Cortex of kidney (tissue), 1 donor: ENCODE measurements at places on chromosomes 1 and 21.

GRCh38 chr21:25029580-25029979 lies 577.7 kb downstream of the MRPL39 start:
- no peak for DNase-seq

GRCh38 chr1:152118915-152119314 lies 3.7 kb upstream of the TCHH start:
- no peak for DNase-seq

DNA sequence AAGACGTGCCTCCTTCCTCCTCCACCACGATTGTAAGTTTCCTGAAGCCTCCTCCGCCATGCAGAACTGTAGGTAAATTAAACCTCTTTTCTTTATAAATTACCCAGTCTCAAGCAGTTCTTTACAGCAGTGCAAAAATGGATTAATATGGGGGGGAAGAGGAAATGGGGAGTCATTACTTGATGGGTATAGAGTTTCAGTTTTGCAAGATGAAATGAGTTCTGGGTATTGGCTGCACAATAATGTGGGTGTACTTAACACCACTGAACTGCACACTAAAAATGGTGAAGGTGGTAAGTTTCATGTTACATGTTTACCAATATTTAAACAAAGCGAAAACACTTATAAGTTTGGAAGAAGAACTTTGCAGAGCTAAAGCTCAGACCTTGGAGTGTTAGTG lies 24.3 kb upstream of the DISP1 start:
- no peak for DNase-seq

DNA sequence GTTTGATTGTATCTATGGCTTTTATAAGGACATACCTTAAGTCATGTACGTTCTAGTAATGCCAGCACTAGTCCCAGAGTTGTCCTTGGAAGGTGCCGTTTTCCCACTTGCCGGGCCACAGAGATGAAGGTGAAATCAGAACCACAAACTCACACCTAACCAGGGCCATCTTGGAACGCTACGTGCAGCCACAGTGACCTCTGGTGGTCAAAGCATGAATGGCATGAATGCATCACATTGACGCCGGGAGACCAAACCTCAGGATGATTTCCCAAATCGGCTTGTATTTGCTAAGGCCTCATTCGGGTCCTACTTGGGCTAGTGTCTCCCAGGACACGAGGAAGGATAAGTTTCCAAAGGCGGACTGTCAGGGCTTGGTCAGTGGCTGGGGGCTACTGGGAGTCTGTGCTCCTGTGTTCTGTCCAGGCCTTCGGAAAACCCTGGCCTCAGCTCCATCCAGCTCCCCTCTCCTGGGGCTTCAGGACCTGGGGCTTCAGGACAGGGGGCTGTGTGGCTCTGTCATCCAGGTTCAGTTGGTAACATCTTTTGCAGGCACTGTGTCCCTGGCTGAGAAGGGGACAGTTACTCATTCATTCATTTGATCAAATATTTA lies 260.5 kb downstream of the PRDM2 start:
- no peak for DNase-seq

- no peak for DNase-seq
Observed at GRCh38 chr1:41672173-41672572, 187.7 kb upstream of the EDN2 start.

DNA sequence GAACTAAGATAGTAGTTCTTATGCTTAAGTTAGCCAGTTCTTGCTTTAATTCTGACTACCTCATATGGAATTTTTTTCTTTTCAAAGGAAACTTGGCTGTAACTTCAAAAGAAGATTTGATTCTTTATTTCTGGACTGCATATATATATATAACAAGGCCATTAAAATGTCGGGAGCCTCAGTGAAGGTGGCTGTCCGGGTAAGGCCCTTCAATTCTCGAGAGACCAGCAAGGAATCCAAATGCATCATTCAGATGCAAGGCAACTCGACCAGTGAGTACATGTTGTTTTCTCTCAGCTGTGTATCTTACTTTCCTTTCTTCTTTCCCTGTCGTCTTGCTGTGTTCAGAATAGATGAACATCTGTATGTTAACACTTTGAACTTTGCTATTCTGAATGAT lies 21.8 kb downstream of the KIF1B start:
- DNase-seq = no peak

DNA sequence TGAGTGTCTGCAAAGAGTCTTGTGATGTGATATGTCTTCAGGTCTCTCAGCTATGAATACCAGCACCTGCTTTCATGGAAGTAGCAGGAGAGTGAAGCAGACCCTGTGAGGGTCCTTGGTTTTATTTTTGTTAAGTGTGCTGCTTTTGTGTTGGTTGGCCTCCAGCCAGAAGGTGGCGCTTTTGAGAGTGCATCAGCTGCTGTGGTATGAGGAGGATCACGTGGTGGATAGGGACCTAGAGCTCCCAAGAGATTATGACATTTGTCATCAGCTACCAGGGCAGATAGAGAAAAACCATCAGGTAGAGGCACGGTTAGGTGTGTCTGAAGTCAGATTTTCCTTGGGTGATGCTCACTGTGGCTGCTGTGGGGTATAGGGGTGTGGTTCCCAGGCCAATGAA lies 1232.1 kb downstream of the MRPL39 start:
- no peak for DNase-seq

- DNase-seq = no peak
Observed at GRCh38 chr1:202283379-202283844, 58.3 kb downstream of the UBE2T start.

DNA sequence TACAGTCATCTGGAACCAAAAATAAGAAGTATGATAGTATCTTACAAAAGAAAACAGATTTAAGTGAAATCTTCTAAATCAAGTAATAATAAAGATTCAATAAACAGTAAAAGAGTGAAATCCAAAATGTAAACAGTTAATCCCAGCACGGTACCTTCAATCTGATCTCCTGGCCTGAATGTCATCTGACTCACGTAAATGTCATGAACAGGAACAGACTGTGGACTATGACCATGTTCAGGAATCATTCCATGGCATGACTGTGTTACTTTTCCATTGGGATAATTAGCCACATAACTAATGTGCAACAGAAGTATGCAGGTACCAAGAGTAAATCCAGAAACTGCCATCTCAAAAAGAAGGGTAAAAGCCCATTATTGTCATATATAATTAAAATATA lies 18.0 kb downstream of the FRRS1 start:
- DNase-seq = no peak

GRCh38 chr1:181090641-181091126 lies 2.2 kb downstream of the IER5 start:
- DNase-seq = no peak

GRCh38 chr1:199687321-199687720 lies 340.2 kb upstream of the NR5A2 start:
- no peak for DNase-seq

DNA sequence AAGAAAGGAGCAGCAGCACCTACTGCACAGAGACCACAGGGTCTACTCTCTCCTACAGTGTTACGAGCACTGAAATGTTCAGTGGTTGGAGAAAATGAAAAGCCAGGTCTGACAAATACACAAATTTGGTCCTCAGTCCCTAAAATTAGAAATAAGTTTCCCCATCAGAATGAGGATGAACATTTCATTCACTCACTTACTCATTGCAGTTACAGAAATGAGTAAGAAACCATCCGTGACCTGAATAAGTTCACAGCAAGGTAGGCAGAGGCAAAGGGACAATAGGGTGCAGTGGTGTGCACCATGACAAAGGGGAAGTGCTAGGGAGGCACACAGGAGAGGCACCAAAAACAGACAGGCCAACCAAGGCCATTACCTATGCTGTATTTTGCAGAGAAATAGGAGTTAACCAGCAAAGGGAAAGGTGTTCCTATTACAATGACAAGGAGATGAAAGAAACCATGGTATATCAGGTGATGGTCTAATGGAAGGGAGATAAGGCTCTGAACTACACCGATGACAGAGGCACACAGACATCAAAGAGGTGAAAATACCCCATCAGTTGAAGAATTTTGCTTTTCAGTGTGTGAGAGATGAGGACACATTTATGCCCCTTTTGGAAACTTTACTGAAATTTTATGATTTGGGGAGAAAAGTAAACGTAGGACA lies 29.4 kb downstream of the VAV3 start:
- no peak for DNase-seq

DNA sequence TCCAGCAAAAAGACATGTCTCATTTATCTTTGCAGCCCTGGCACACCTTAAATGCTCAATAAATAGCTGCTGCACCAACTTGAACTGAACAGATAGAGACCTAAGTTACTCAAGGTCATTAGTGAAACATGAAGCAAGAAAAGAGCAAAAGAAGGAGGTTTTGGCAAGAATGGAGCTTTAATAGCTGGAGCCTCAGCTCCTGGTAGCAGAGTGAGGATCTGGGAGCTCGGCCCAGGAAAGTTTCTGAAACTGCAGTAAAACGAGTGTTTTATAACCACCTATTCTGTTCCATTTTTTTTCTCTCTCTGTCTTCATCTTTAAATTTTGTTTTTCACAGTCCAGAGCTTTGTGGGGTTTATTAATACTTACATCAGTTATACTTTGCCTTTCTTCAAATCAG lies 207.5 kb downstream of the SETD4 start:
- DNase-seq = no peak

DNA sequence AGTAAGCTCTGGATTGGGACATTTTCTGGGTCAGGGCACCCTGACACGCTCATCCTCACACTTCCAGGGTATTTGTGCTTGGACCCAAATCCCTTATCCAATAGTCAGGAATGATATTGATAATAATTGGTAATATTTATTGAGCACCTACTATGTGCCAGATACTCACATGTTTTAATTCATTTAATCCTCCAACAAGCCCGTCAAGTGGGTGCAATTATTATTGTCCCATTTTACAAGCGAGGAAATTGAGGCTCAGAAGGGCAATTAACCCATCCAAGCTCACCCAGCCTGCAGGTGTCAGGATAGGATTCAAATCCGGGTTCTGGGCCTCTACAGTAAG lies 11.4 kb upstream of the PADI3 start:
- DNase-seq = no peak

- DNase-seq = no peak
Observed at GRCh38 chr21:16608209-16608830, 878.5 kb downstream of the USP25 start.

DNA sequence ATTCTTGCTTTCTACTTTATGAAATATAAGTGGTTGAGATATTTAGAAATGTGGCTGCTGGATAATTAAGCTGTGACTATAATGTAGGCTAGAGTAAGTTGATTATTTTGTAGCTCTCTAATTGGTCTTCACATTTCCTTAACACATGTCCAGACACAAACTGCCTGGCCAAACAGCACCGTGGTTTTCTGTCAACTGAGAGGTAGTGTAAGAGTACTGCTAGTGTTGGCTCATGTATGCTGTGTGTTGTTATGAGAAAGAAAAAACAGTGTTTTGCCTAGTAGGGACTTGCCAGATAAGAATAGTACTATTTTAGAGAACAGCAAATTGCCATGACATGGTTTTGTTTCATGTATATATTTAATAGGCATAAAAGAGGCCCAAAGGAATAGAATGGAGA lies 37.1 kb downstream of the TMED5 start:
- DNase-seq = no peak

DNA sequence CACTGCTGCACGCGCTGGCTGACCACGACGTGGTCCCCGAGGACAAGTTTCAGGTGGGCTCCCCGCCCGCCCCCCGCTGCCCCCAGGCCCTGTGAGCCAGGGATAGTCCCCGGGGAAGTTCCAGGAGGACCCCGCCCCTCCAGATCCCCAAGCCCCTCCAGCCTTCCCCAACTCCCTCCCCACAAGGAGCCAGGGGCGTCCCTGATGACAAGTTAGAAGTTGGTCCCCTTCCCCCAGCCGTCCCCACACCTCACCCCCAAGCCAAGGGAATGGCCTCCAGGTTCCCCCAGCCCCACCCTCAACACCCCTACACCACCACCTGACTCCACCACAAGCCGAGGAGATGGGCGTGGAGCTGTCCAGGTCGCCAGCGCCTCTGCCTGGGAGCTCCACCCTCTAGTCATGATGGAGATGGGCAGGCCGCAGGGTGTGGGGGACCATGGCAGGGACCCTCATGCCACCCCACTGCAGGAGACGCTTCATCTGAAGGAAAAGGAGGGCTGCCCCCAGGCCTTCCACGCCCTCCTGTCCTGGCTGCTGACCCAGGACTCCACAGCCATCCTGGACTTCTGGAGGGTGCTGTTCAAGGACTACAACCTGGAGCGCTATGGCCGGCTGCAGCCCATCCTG lies 525 bp downstream of the AIRE start:
- DNase-seq = no peak

GRCh38 chr1:165836664-165837482 lies 9.5 kb downstream of the UCK2 start:
- DNase-seq = no peak

DNA sequence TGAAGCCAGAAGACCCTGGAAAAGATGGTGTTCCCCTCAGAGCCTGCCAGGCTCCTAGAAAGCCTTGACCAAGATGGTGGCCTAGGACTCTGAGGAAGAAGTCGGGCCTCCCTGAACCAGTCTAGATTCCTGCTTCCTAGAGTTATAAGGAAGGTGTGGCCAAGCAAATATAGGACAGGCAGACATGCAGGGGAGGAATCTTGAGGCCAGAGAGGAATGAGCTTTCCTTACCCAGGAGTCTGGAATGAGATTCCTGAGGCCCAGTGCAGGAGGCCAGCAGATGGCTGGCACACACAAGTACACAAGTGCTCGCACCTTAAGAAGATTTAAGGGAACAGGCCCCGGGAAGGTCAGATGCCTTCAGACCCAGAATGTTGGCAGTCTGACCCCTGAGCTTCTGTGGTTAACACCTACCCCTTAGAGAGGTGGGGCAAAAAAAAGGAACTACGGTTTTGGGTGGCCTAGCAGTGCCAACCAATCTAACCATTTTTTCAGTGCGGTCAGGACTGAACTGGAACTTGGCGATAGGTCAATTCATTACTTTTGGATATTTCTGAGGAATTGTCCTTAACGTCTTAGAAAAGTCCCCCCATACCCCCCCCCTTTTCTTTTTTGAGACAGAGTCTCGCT lies 73.3 kb downstream of the MDM4 start:
- DNase-seq = no peak

DNA sequence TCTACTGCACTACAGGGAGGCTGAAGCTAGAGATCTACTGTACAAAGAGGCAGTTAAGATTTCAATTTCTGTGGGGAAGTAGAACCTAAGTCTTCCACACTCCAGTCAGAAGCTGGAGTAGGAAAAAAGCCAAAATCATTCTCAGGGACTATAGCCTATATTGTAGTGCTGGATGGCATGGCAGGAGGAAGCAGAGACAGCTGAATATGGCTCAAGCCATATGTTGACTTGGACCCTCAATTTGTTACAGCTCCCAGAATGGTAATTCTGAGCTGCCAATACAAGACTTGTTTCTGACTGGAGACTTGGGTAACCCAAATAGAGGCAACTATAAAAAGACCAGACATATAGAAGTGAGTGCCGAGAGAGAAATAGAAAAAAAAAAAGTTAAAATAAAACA lies 200.6 kb downstream of the PTBP2 start:
- DNase-seq = no peak

DNA sequence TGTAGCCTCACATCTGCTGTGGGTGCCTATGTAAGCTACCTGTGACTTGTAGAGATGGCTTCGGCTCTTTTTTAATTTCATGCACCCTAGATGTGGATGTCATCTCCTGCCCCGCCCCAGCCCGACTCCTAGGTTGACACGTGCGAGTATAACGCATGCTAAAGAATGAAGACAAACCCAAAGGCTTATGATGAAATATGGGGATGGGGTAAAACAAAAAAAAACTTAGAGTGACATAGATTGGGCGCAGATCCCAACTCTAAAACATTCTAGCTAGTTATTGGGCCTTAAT lies 613 bp upstream of the ERO1B start:
- DNase-seq = no peak

- no peak for DNase-seq
Observed at GRCh38 chr1:162446946-162447345, 35.0 kb upstream of the SH2D1B start.

- DNase-seq = no peak
Observed at GRCh38 chr1:45385302-45385701, 45.1 kb upstream of the MUTYH start.

GRCh38 chr1:40638097-40639036 lies 27.1 kb downstream of the RIMS3 start:
- no peak for DNase-seq
